ENCODE measurements at places on chromosomes 13 and 19. TPM values are rescaled to one million over a fixed set of nuclear protein-coding genes. Genes with fewer than 3 reads are reported as not detected.

GRCh38 chr13:20776751-20777150, 3.0 kb upstream of the EEF1AKMT1 start:
- no peak for DNase-seq

- no peak for DNase-seq
Measured at GRCh38 chr13:74889321-74889720, 592.6 kb downstream of the TBC1D4 start.

GRCh38 chr13:108486096-108486495, 143.3 kb upstream of the MYO16 start:
- DNase-seq: no peak

- no peak for DNase-seq
Measured at GRCh38 chr13:102870677-102871415, 25.0 kb downstream of the ERCC5 start.

The WASF3 gene
- 15.8 TPM for total RNA-seq

GRCh38 chr13:56015919-56016318, 1124.8 kb upstream of the PRR20A start:
- DNase-seq: no peak

DNA sequence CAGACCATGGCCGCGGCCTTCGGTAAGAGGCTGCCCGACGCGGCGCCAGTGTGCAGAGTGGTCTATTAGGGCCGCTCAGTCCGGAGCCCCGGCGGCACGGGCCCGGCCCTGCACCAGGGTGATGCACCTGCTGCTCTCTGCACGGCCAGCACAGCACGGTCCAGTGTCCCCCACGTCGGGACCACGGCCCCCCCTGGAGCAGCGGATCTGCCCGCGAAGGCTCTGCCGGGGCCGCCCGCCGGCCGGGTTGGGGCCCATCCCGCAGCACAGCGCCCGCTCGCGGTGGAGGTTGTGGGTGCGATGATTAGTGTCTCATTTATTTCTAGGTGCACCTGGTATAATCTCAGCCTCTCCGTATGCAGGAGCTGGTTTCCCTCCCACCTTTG, 7.9 kb downstream of the PTBP1 start:
- no peak for DNase-seq

DNA sequence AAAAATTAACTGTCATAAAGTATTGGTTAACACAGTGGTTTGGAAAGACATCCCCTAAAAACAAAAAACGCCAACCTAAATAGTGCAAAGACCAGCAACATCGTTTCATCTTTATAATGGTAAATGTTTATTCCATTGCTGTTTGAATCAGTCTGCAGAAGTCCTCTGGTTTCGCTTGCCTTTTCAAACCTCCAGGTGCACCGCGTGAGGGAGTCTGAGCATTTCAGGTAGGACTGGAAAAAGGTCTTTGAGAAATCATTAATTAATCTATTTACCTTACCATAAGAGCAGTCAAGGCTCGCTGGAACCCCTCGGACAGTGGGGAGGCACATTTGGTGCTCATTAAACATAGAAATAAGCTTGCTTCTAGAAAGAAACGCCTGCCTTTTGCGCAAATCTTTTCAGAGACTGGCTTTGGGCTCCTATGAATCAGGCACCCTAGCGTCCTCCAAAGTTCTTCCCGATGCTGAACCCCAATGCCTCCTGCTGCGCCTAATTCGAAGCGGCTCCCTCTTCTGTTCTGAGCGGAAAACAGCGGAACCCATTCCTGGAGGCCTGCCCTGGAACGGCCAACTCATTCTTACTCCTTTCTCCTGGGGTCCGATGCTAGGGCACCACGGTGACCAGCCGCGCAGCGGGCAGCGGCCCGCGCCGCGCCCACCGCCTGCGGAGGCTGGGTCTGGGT, 951 bp upstream of the MTUS2 start:
- no peak for DNase-seq

GRCh38 chr13:60165391-60166099, 1.8 kb upstream of the DIAPH3 start:
- DNase-seq: no peak

- DNase-seq: peak; percentile 87
Measured at GRCh38 chr19:15251749-15252397, 19.6 kb upstream of the EPHX3 start.

DNA sequence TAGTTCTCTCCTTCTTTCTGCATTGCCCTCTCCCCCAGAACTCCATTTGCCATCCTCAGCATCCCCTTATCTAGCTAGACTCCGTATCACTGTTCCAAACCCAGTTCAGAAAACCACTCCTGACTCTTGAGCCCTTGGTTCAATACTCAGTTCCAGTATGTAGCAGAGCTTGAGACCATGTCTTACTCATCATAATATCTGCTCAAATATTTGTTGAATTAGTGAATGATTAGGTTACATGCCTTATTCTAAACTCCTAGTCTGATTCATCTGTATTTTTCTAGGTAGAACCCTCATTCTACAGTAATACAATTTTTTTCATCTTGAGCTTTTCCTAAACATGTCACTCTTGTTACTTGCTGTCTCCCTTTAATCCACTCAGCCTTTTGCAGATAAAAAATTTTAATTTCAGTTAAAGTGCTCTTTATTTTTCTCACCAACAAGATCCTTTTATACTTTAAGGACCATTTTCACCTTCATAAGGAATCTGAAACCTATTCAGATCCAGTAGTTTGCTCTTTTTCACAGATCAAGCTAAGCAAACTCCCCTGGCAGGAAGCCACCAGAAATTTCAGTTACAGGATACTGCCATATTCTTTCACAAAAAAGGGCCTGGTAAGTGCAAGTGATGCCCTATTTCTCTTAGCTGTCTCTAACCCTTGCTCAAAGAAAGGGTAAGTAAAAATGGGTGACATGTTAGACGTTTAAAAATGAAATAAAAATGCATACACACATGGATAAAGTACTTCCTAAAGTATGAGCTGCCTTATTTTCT, 23.1 kb upstream of the INTS6 start:
- no peak for DNase-seq

DNA sequence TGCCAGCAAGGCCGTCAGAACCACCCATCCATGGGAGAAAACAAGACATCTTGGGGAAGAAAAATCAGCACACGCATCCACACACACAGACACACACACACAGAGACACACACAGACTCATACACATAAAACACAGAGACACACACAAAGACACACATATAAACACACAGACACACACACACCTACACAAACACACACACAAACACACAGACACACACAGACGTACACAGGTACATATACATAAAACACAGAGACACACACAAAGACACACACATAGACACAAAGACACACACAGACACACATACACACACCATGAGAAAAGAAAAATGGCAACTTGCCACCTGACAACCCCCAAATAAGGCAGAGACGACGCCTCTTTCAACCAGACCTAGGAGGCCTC, 40.6 kb downstream of the ZIC5 start:
- no peak for DNase-seq

DNA sequence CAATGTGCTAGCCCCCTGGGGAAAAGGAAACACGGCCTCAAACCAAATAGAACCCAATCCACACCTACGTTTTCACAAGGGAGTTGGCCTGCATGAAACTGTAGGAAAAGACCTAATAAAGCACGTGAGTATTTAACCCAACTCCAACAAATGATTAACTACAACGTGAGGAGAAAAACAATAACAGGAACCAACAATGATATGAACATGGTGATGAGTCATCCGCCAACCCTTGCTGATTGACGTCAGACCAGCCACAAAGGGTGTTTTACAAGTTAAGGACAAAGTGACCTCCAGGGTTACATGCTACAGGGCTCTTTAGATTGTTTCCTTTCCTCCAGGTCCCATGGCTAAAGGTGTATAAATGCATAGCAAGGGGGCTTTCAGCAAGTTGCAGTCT, 460.5 kb downstream of the COG6 start:
- peak; percentile 99 for DNase-seq

- no peak for DNase-seq
Measured at GRCh38 chr19:19205416-19206410, 2.5 kb upstream of the NR2C2AP start.

The NLRP7 gene
- total RNA-seq: not detected

GRCh38 chr19:8209462-8210378, 550 bp downstream of the CERS4 start:
- no peak for DNase-seq

DNA sequence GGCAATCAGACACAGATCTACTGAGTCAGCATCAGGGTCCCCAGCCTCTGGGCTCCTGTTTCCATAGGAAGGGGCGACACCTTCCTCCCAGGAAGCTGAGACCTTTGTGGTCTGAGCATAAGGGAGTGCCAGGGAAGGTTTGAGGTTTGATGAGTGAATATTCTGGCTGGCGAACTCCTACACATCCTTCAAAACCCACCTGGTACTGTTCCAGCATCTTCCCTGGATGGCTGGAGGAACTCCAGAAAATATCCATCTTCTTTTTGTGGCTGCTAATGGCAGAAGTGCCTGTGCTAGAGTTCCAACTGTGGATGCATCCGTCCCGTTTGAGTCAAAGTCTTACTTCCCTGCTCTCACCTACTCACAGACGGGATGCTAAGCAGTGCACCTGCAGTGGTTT, 9.2 kb downstream of the INSL3 start:
- no peak for DNase-seq

- DNase-seq: no peak
Measured at GRCh38 chr13:94640721-94641120, 39.1 kb downstream of the GPR180 start.

The VSTM1 gene
- not detected for total RNA-seq

The KIR2DL3 gene
- not detected for total RNA-seq

The ZNF730 gene
- total RNA-seq: 1.3 TPM

DNA sequence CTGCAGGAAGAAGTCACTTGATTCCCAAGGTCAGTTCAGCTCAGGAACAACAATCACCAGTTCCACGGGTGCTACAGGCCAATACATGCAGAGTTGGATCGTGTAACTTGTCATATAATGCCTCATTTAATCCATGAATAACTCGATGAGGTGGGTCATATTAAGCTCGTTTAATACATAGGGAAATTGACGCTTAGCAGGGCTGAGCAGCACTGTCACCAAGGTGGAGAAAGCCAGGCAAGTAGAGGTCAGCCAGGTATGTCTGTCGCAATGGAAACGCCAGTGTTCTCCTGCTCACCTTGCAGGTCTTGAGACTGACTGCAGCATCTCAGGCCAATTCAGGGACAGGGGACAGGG, 52.3 kb downstream of the CCDC70 start:
- DNase-seq: no peak

DNA sequence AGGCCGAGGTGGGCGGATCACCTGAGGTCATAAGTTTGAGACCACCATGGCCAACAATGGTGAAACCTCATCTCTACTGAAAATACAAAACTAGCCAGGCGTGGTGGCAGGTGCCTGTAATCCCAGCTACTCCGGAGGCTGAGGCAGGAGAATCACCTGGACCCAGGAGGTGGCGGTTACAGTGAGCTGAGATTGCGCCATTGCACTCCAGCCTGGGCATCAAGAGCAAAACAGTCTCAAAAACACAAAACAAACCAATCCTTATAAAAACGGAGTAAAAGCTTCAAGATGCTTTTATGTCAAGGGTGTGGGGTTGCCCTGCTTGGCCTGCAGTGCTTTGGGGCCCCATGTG, 7.2 kb downstream of the ACP4 start:
- DNase-seq: no peak

GRCh38 chr13:91017669-91018053, 329.8 kb upstream of the MIR17HG start:
- DNase-seq: no peak

DNA sequence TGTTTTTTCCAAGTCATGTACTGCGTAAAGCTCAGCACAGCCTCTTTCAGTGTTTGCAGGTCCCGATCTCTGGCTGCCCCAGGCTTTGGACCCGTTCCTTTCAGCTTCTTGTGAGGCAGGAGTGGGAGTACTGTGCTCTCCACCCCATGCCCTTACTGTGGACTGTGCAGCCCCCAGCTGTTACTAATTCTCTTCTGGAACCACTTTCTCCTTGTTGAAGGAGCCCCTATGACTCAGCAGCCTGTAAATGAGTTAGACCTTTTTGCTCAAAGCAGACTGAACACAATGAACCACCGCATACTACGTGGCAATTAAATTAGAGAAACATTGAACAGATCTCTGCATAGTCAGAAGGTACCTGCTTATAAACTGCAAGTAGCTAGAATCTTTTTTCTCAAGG, 39.0 kb downstream of the SERTM1 start:
- DNase-seq: no peak

DNA sequence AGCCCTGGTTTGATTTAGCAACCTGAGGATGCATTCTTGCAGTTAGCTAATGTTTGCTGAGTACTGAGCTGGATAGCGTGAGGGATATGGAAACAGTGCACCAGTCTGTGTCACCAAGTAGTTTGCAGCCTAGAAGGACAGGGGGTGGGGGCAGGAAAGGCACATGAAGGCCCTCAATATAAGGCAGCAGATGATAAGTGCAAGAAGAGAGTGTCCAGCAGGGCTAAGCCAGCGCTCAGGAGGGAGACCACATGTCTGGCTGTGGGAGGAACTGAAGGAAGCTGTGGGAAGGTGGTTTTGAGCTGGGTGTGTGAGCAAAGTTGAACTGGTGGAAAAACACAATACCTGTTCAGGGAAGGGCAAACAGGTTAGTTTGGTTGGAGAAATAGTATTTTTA, 1.7 kb downstream of the CXCL17 start:
- no peak for DNase-seq

- no peak for DNase-seq
Measured at GRCh38 chr13:66224663-66225062, 1005.5 kb downstream of the PCDH9 start.

DNA sequence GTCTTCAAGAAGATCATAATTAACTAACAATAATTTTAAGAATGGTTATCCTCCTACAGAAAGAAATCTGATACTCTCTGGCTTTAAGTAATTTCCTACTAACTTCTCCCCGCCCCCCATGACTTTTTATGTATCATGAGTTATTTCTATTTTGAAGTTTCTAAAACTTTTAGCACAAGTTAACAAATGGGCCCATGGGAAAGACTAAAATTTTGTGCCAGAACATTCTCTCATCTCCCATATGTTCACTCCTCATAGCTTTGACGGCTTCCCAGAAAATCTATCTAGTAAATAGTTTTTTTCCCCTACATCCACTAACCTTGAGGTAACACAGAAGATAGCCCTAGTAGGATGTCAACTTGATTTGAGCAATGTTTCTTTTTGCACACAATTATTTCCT, 148.3 kb downstream of the POSTN start:
- no peak for DNase-seq

The ZNF441 gene
- 8.0 TPM for total RNA-seq
